Stimulated activated CD8-positive, alpha-beta memory T cell treated with anti-CD3 and anti-CD28 coated beads, Interleukin-15, amount 100 ng/mL, for 48 hours (primary cell): ENCODE measurements at places on chromosomes 1 and 21.

- DNase-seq: no peak
Observed at GRCh38 chr1:153260585-153261280, 1.2 kb downstream of the LORICRIN start.

DNA sequence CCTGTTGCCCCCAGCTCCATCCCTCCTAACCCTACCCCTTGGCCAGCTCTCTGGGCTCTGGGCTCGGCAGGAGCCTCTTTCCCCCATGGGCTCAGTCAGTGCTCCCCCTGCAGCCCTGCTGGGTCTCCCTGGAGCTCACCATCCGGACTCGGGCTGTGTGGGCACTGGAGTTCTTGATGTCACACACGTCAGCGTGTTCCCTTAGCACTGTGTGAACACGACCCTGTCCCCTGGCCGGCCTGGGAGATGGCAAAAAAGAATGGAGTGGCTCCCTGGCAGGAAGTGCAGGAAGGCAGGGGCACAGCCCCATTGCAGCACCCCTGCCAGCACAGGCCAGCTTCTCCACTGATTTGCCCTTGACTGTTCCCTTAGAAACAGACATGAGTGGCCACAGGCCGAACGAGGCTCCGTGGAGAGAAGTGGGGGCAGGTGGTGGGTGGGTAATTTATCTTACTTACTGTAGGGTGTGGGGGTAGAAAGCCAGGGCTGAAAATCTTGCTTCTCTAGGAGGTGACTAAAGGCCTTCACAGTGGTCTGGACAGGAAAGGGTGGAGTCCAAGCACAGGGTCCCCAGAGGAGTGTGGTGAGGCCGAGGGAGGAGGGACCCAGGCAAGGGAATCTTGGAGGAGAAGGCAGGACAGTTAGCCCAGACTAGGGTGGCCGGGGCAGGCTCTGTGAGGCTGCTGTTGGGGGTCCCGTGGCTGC is 381.7 kb upstream of the VAMP3 start:
- no peak for DNase-seq

DNA sequence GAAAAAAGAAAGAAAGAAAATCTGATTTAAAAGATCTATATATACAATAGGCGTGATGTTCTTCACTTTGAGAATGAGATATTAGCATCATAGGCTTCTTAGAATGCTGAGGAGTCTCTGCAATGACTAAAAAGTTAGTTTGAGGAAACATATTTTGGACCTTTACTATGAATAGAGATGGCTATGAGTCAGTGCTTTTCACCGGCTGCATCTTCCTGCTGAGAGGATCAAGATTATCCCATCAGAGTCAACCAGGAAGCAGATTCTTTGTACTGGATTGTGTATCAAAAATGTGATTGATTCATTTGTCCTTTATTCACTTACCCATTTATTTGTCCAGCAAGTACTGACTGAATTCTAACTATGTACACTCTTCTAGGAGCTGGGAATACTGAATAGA is 144.2 kb downstream of the KCNK2 start:
- no peak for DNase-seq

DNA sequence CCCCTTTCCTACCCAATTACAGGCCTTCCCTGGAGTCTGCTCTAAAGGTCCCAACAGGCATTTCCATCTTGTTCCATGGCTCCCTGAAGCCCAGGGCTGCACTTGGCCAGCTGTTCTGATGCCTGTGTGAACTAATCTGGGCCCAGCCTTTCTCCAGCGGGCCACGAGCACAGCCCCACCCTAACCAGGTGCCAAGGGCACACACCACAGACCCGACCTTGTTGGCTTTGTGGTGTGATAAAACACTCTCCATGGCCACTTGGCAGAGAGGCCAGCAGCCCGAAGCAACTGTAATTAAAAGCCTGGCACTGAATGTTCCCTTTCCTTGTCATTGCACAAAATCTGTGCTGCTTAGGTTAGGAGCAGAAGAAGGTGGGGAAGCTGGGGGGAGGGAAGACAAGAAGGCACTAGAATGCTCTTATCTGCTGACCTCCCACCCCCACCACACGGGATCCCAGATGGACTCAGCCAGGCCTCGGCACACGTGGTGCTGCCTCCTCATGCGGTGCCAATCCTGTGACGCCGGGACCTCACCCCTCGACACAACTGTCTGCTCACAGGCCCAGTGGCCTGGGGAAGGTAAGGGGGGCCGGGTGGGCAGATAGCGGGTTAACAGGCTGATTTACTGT is 9.9 kb downstream of the HCRTR1 start:
- DNase-seq: no peak

- no peak for DNase-seq
Observed at GRCh38 chr1:113963281-113963906, 15.9 kb upstream of the OLFML3 start.

DNA sequence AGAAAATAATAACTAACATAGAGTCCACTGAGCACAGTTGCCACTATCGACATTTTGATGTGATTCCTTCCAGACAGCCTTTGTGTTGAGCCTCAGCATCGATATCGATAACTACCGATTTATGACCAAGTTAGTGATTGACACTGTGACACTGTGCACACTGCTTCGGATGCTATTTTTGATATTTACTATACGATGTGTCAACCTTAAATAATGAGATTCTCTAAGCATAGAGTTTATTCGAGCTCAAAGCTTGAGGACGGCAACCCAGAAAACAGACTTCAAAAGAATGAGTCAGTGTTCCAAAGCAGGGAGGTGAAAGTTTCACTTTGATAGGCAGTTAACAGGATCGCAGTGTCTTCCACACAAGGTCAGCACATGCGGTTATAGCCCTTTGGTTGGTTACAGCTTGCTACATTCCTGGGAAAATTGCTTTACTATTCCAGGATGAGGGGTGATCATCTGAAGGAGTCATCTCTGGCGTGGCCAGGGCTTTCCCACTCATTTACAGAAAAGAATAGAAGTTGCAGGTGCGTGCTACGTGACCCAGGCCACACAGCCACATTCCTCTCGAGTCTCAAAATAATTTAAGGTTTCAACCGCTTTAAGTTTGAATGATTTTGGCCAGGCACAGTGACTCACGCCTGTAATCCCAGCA is 53.6 kb upstream of the EFHD2 start:
- no peak for DNase-seq

GRCh38 chr1:79711001-79711431 is 704.5 kb upstream of the ADGRL4 start:
- no peak for DNase-seq

DNA sequence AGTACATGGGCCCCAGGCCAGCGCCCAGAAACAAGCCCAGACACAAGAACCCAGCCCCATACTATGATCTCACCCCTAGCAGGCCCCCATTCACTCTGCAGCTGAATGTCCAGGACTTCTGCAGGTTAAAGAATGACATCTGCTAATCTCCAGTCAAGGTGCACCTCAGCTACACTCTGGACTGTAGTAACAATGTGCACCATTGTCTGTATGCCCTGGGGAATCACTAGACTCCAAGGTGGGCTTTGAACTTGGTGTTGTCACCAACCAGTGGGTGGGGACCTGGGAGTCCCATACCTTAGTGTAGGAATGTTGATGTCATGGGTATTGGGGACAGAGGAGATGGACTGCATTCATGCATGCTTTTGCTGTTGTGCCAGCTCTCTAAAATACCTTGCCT is 10.3 kb downstream of the KCNE1 start:
- DNase-seq: no peak

DNA sequence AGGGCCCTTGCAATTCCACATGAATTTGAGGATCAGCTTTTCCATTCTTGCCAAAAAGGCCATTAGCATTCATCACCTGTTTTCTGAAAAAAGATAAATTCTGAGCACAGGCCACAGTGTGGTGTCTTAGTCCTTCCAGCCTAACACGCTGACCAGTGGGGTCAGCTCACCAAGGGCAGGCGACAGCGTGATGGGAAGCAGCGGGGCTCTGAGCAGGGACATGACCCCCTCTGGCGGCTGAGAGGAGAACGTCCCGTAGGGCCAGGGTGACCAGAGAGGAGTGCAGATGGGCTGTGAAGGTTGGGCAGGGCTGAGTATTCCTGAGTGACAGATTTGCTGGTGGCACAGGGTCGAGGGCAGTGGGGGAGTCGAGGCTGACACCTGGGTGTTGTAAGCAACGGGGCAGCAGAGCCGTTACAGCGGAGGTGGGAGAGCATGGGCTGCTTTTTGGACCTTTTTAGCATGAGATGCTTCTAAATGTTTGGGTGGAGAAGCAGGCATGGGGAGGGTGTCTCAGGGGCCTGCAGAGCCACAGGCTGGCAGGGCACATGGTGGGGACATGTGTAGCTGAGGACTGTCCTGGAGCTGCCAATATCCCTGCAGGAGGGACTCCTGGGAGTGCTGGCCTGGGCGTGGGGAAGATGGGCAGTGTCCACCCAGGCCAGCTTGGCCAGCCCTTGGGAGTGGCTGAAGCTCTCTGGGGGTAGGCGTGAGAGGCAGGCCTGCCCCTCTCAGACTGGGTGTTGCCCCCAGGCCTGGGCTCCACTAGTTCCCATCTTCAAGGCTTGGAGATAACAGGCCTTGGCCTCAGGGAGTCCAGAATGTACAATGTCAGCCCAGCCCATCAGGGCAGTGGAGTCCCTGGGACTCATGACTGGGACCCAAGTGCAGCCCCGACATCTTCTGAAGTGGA is 8.6 kb upstream of the CALML6 start:
- DNase-seq: peak; percentile 47

- no peak for DNase-seq
Observed at GRCh38 chr1:23984417-23985186, 4.5 kb upstream of the SRSF10 start.

GRCh38 chr1:8649875-8650274 is 167.6 kb downstream of the RERE start:
- no peak for DNase-seq

DNA sequence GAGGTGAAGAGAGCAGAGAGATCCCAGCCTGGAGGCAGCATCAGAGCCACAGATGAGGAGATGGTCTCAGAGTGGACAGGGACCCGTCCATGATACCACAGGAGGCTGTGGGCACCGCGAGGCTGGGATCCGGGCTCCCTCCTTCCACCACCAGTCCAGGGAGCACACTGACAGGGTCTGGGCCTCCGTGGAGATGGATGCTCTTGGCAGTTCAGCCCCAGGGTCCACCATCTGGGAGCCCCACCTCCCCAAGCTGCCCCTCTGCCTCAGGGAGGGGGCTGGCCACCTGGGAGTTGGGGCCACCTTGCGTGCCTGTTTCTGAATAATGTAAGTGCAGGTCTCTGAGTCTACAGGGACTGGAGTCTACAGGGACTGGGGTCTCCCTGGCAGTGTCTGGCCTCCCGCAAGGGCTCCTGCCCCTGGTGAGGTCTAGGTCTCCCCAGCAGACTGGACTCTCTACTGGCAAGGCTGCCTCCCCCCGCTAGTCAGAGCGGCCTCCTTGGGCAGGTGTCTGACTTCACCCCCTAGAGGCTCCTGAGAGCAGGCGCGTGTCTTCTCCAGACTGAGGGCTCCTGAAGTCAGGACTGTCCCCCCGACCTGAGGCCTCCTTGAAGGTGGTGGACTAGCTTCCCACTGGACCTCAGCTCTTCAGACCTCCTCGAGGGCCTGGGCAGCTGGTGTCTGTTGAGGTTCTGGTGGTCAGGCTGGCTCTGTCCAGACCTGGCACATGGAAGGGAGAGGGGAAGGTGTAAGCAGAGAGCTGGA is 218.5 kb downstream of the PTPRU start:
- no peak for DNase-seq

GRCh38 chr1:201501144-201501543 is 5.8 kb downstream of the CSRP1 start:
- no peak for DNase-seq

GRCh38 chr1:244011271-244011670 is 39.8 kb upstream of the ZBTB18 start:
- no peak for DNase-seq

DNA sequence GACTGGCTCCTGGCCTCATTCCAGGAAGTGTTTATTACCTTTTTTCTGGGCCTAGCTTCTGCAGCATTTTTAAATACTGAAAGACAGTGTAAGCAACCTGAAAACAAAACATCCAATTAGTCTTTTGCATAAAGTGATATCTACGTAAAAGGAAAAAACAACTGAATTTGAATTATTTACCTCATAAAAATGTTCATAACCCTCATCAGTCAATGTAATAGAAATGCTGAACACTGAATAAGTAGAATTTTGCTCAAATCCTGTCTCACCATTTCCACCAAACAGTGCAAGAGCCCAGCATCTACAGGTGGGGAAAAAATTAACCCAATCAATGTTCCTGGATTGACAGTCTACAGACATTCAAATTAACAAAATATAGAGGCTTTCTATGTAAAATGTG is 64.0 kb downstream of the NRDC start:
- DNase-seq: no peak

DNA sequence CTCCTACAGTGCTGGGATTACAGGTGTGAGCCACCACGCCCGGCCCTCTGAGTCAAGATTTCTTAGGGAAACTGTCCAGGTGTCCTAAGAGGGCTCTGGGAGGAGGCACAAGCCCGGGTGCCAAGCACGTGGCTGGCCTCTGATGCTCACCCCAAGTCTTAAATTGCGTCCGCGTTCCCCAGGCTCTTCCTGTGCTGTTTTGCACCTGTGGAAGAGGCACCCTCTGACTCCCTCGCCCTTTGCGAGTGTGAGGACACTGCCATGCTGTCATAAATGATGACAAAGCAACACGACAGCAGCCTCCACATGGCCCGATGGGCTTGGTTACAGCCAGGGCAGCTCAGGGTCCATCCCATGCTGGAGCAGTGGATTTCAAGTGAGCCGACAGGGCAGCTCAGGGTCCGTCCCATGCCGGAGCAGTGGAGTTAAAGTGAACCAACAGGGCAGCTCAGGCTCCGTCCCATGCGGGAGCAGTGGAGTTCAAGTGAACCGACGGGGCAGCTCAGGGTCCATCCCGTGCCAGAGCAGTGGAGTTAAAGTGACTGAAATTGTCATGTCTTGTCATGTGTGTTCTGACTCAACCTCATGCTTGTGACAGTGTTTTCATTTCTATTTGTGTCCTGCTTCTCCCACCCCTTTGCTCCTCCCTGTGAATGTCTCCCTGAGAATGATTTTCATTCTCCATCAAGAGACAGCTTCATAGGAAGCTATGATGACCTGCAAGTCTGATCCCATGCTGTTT is 33.9 kb downstream of the PCNT start:
- DNase-seq: no peak

DNA sequence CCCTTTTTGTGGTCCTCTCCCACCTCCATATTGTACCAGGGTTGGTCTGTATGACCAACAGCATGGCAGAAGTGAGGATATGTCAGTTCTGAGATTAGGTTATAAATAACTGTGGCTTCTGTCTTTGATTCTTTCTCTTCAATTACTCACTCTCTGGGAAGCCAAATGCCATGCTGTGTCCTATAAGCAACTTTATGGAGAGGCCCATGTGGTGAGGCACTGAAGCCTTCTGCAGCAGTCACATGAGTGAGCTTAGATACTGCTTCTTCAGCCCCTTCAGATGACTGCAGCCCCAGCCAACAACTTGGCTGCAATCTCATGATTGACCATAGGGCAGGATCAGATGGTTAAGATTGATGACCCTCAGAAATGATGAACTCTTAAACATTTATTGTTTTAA is 34.0 kb upstream of the SAMD13 start:
- DNase-seq: no peak

- DNase-seq: no peak
Observed at GRCh38 chr1:50521703-50522102, 98.5 kb upstream of the DMRTA2 start.

GRCh38 chr21:44993321-44994046 is 53.7 kb downstream of the SLX9 start:
- no peak for DNase-seq

GRCh38 chr1:45009296-45009865 is 1.7 kb downstream of the HECTD3 start:
- DNase-seq: no peak
